H1 (cell line): ENCODE measurements at places on chromosomes 13 and 19. TPM values are rescaled to one million over a fixed set of nuclear protein-coding genes. Genes with fewer than 3 reads are reported as not detected.
A peak's percentile ranks its signal among the peaks of the same experiment; 100 is the strongest.

DNA sequence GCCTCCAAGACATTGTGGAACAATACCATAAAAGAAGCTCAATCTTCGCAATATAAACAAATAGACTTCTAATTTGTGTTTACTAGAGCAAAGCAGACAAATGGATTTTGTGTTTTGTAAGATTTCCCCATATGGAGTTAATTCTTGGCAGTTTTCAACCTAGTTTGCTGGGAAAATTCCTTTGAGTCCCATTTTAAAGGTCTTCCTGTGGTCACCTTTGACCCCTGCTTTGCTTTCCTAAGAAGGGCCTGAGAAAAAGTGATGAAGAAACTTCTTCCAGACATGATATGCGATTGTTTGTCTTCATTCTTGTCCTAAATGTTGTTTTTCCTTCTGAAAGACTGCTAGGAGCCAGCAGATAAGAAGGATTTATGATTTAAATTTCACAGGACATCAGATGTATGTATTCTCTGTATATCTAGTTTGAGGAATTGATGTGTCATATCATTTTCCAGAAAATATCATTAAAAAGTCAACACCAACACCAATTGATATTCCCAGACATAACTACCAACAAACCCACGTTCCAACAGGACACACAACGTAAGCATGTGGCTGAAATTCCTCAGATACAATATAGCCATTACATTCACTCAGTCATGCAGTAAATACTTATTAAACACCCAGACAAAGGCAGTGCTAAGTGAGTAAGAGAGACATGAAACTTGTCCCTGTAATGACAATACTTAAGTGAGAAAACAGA, 276.4 kb downstream of the LHFPL6 start:
- no peak overlapping the region for H3K27ac ChIP-seq
- no peaks in the 10 kb centered on the region for H3K36me3 ChIP-seq
- no peak for DNase-seq
- H3K4me3 ChIP-seq = no peak overlapping the region
- H3K4me1 ChIP-seq = peaks cover 9% of the 10 kb centered on the region; the same call in 1 of the 2 replicates

Gene NKPD1
- 0.38 and 0.39 TPM in 2 replicates for total RNA-seq

- no peak overlapping the region for H3K4me3 ChIP-seq
- peak overlapping the region; percentile 67 for H3K27ac ChIP-seq
- no peak for DNase-seq
- H3K36me3 ChIP-seq = no peaks in the 10 kb centered on the region
Observed at GRCh38 chr19:13850910-13851733, 25.8 kb upstream of the NANOS3 start.

DNA sequence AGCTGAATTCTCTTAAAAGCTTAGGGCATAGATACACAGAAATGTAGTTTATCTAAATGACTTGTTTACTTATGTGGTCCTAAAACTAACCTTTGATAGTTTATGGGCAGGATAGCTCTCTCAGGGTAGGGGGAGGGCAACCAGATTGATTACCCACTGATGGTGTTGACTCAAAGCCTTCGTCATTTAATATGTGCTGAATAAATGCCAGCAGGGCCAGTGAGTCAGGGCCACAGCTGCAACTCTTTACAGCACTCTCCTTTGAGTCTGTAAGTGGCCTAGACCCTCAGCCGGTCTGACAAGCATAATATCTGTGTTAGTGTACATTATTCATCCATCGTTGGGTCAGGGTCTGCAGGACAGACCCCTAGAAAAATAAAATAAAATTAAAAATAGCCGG, 128.5 kb downstream of the ZNF675 start:
- H3K27ac ChIP-seq = no peak overlapping the region
- no peak for DNase-seq
- no peaks in the 10 kb centered on the region for H3K27me3 ChIP-seq
- no peaks in the 10 kb centered on the region for H3K4me1 ChIP-seq
- no peaks in the 10 kb centered on the region for H3K36me3 ChIP-seq

Gene ZNF730
- 24.7 and 29.4 TPM in 2 replicates for total RNA-seq

GRCh38 chr13:51697855-51698254, 106.1 kb downstream of the DHRS12 start:
- peaks cover 4% of the 10 kb centered on the region; the same call in 1 of the 2 replicates for H3K36me3 ChIP-seq
- no peak overlapping the region for H3K27ac ChIP-seq
- no peak overlapping the region for H3K4me3 ChIP-seq

GRCh38 chr19:34960103-34960805, 3.8 kb downstream of the ZNF792 start:
- H3K27ac ChIP-seq = no peak overlapping the region
- peaks cover 8% of the 10 kb centered on the region; the same call in 1 of the 2 replicates for H3K4me1 ChIP-seq
- peaks cover 32% of the 10 kb centered on the region for H3K36me3 ChIP-seq
- H3K4me3 ChIP-seq = no peak overlapping the region
- H3K27me3 ChIP-seq = peaks cover 10% of the 10 kb centered on the region; the same call in 1 of the 2 replicates
- DNase-seq = peak; percentile 20

DNA sequence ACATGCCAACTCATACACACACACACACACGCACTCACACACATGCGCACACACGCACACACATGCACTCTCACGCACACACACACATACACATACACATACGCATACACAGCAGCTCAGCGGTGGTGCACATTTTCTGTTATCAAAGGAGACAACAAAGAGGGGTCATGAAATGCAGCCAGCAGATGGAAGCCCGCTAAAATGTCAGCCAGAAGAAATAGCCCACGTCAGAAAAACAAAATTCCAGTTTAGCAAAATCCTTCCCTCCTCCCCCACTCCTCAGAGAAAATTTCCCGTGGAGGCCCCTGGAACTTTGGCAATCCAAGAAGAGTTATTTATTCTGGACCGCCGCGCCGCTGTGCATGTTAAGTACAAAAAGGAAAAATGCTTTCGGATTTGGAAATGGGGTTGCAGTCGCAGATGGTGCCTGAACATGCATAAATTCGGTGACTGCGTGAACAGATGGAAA, 114.6 kb upstream of the VSTM2B start:
- H3K4me3 ChIP-seq = no peak overlapping the region
- no peak for DNase-seq
- H3K36me3 ChIP-seq = no peaks in the 10 kb centered on the region
- H3K27ac ChIP-seq = no peak overlapping the region

GRCh38 chr19:17289489-17289888, 7.8 kb downstream of the ANKLE1 start:
- H3K27ac ChIP-seq = no peak overlapping the region
- 0 out of 2 replicates have a peak, but pooled peaks cover 3% of the 10 kb centered on the region for H3K36me3 ChIP-seq
- no peak for DNase-seq
- H3K27me3 ChIP-seq = no peaks in the 10 kb centered on the region

DNA sequence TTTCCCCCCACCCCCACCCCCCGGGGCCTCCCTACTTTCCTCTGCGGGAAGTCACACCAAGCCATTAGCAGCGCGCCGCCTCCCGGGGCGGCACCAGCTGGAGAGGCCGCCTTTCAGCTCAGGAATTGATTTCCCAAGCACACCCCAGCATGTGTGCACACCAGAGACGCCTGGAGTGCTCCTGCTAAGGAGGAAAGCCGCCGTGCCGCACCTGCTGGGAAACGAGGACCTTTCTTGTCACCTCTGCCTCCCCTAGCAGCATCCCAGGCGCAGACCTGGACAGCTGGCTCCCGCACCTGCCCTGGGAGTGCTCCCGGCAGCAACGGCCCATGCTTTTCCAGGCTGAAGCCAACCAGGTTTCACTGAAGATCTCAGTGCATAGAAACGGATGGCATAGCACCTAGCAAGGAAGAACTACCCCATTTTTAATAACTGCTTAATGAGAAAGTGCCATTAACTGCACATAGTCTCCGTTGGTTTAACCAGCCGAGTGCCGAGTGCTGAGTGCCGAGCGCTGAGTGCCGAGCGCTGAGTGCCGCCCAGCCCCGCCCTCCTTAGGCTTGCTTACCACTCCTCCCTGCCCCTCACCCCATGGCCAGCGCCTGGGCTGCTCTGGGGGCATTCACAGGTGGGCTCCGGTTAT, 165.0 kb downstream of the USP12 start:
- H3K36me3 ChIP-seq = no peaks in the 10 kb centered on the region
- H3K27ac ChIP-seq = no peak overlapping the region
- no peaks in the 10 kb centered on the region for H3K4me1 ChIP-seq
- DNase-seq = no peak
- peak overlapping the region; percentile 40 for H3K4me3 ChIP-seq

DNA sequence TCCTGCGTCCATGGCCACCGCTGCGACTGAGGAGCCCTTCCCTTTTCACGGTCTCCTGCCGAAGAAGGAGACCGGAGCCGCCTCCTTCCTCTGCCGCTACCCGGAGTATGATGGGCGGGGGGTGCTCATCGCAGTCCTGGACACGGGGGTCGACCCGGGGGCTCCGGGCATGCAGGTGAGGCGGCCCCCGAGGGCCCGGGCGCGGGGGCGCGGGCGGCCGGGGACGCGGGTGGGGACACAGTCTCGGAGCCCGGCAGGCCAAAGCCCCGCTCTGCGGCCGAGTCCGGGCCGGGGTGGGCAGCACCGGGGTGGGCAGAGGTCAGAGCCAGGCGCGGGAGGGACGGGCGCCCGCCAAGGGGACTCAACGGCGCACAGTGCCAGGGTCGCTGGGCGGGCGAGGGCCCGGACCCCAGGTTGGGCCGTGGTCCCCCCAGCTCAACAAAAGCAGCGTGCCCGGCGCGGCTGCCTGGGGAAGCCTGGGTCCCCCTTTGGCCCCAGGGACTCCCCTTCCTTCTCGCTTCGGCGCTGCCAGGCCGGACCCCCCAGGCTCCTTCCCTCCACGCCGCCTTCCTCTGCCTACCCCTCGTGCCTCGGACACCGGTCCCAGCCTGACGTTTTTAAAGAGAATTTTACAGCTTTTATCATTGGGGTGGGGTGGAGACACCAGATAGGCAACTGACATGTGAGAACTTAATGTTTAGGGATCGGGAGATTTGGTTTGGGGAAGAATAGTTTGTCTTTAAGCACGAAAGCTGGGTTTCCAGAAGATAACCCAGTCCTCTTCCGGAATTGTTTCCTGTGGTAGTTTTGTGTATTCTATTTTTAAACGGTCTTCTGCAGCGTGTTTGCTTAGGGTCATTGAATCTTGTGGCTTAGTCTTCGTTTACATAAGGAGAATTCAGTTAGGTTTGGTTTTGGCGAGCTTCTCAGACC, 509 bp downstream of the TPP2 start:
- H3K4me1 ChIP-seq = peaks cover 7% of the 10 kb centered on the region
- no peak for DNase-seq
- peak overlapping the region; percentile 73 for H3K27ac ChIP-seq
- no peaks in the 10 kb centered on the region for H3K36me3 ChIP-seq
- no peaks in the 10 kb centered on the region for H3K27me3 ChIP-seq
- peak overlapping the region; percentile 85 for H3K4me3 ChIP-seq

- no peaks in the 10 kb centered on the region for H3K27me3 ChIP-seq
- no peak overlapping the region for H3K4me3 ChIP-seq
- no peak for DNase-seq
- H3K4me1 ChIP-seq = peaks cover 2% of the 10 kb centered on the region; the same call in 1 of the 2 replicates
- H3K36me3 ChIP-seq = no peaks in the 10 kb centered on the region
Observed at GRCh38 chr13:78410847-78411246, 192.5 kb downstream of the POU4F1 start.

Gene ASPDH
- total RNA-seq = not detected in 2 replicates

GRCh38 chr13:52673465-52673864, 20.8 kb downstream of the SUGT1 start:
- H3K4me3 ChIP-seq = no peak overlapping the region
- no peaks in the 10 kb centered on the region for H3K27me3 ChIP-seq
- no peak for DNase-seq
- no peak overlapping the region for H3K27ac ChIP-seq

GRCh38 chr13:31236211-31236786, 36.5 kb downstream of the B3GLCT start:
- DNase-seq = no peak
- H3K27me3 ChIP-seq = no peaks in the 10 kb centered on the region
- no peaks in the 10 kb centered on the region for H3K36me3 ChIP-seq
- no peak overlapping the region for H3K4me3 ChIP-seq
- no peak overlapping the region for H3K27ac ChIP-seq
- H3K4me1 ChIP-seq = no peaks in the 10 kb centered on the region

DNA sequence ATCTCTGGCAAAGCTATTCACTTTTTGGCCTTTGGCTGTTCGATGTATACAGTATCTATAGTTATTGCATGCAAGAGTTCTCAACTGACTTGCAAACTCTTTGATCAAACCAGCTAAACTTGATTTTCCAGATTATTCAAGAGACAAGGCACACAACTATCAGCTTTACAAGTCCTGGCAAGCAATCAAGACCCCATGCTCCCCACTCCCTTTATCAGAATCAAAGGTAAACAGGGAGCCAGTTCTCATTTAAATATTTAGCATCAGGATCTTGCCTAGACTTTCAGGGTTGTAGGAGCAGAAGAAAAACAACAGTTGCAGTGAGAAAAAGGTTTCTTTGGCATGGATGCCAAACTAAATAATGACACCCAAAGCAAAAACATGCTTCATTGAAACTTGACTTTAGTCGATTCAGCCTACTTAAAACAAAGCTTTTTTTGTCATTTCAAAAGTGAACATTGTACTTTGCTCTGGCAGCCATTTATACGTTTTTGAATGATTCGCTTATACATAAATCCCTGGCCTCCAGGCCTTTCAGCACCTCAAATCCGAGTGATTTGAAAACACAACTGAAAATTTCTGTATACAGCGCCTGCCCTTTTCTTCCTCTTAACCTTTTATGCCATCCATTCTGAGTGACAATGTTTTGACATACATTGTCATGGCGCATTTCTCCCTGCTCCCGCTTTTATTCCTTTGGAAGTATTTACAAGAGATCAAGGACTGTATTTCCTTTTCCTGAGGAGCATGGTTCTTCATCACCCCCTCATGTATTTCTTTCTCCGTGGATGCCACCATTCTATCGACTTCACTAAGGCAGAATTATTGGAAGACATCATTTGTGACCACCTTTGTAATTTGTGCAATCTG, 340.8 kb downstream of the KLF5 start:
- no peaks in the 10 kb centered on the region for H3K27me3 ChIP-seq
- no peaks in the 10 kb centered on the region for H3K4me1 ChIP-seq
- no peaks in the 10 kb centered on the region for H3K36me3 ChIP-seq
- no peak overlapping the region for H3K4me3 ChIP-seq
- no peak overlapping the region for H3K27ac ChIP-seq
- DNase-seq = no peak

Gene ZNF534
- total RNA-seq = not detected in 2 replicates

- DNase-seq = no peak
- no peak overlapping the region for H3K27ac ChIP-seq
- peaks cover 6% of the 10 kb centered on the region for H3K4me1 ChIP-seq
- no peak overlapping the region for H3K4me3 ChIP-seq
Observed at GRCh38 chr13:76828316-76828741, 57.9 kb downstream of the KCTD12 start.

DNA sequence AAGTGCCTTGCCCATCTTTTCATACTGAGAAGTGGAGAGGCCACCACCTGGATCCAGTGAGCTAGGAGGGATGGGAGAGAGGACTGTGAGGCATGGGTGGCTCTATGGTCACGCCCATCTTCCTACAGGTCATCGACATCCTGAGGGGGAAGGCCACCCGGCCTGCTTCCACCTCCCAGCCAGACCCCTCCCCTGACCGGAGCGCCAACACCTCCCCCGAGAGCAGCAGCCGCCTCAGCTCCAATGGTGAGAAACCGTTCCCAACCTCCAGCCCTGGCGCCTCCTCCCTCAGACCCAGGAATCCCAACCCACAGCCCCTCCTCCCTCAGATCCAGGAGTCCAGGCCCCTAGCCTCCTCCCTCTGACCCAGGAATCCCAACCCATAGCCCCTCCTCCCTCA, 10.1 kb downstream of the BCL3 start:
- no peak overlapping the region for H3K27ac ChIP-seq
- H3K27me3 ChIP-seq = peaks cover 26% of the 10 kb centered on the region
- peaks cover 10% of the 10 kb centered on the region for H3K4me1 ChIP-seq
- H3K36me3 ChIP-seq = no peaks in the 10 kb centered on the region
- H3K4me3 ChIP-seq = peak overlapping the region; percentile 61
